ENCODE measurements at places on chromosomes 4 and X. TPM values are rescaled to one million over a fixed set of nuclear protein-coding genes. Genes with fewer than 3 reads are reported as not detected.

- DNase-seq = no peak
Measured at GRCh38 chr4:104915864-104916263, 230.8 kb upstream of the TET2 start.

- no peak for DNase-seq
Measured at GRCh38 chr4:176270669-176271068, 1.6 kb upstream of the ASB5 start.

DNA sequence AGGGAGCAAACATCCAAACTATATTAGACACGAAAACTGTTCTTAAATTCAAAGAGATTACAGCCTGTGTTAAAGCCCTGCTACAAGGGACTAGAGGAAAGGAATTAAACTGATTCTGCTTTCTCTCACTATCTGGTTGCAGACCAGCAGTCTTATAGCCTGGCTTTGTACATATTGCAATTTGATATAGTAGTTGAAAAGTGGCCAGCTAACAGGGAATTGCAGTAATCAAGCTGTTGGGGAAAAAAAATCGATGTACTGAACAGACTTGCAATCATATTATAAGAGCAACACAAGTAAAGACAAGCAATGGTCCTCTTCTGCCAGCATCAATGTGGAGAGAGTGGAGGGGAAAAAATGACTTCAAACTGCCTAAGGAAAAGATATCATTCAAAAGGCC, 364.4 kb upstream of the EPHA5 start:
- DNase-seq = no peak

GRCh38 chrX:70087857-70088630, 25.8 kb downstream of the OTUD6A start:
- peak; percentile 33 for DNase-seq

DNA sequence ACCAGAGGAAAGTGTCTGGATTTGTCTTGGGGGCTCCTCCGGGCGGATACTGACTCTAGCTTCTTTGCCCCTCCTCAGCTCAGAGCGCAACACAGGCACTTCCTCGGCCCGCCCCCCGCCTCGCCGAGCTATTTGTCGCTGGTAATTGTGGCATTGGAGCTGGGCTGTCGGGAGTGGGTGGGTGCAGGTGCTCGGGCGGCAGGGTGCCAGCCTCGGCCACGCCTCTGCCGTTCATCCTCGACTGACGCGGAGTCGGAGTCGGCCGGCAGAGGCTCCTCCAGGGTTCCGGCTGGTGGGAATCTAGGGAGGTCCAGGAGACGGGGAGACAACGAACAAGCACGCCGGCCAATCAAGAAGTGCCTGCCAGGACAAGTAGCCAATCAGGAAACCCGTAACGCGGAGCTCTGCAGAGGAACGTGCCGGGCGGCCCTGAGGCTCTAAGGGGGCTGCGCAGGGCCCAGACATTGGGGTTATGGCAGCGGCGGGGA, 3.9 kb upstream of the SYN1 start:
- DNase-seq = no peak

DNA sequence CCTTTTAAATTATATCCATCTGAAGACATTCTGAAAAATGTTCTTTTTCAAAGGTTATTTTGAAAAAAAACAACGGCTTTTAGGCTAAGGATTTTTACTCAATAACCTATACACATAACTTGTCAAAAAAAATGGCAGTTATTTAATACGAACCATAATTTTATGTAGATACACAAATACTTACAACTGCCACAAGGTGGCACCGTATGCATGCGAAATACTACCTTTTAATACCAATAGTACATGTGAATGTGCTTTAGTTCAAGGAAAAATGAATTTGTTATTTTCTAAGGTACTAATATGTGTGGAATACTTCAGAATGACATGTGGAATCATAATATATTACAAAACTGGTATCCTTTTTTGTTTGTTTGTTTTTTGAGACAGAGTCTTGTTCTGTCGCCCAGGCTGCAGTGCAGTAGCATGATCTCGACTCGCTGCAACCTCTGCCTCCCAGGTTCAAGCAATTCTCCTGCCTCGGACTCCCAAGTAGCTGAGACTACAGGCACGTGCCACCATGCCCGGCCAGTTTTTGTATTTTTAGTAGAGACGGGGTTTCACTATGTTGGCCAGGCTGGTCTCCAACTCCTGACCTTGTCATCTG, 4.6 kb upstream of the MAD2L1 start:
- DNase-seq = no peak

DNA sequence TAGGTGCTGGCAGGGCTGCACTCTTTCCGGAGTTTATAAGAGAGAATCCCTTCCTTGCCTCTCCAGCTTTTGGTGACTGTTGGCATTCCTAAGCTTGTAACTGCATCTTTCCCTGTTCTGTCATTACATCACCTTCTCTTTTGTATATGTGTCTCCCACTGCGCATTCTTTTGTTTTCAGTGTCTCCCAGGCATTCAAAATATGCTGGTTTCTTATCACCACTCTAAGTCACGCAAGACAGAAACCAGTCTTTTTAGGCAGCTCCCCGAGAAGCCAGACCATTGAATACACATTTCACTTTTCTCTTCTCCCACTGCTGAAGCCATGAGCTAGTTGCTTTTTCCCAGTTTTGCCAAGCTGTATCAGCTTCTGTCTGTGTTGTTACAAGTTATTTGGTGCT, 71.0 kb downstream of the LAS1L start:
- DNase-seq = no peak

DNA sequence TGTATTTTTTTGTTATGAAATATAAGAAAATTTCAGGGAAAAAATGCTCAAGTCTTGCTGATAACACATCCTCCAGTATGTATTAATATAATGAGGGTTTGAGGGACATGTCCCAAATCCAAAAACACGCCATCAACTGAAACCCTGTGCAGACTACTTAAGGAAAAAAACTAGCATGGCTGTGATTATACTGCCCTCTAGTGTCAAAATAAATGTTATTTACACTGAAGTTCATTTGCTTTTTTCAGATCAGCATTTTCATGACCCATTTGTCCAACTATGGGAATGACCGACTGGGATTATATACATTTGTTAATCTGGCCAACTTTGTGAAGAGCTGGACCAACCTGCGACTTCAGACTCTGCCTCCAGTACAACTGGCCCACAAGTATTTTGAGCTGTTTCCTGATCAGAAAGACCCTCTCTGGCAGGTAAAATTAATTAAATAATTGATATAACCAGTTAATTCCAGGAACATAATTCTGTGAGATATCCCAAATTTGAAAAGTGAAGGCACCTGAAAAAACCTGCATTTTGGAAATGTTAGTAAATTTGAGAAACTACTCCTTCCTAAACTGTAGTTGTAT, 128.5 kb downstream of the PRSS12 start:
- no peak for DNase-seq

GRCh38 chr4:184097241-184097605, 120.5 kb downstream of the ENPP6 start:
- DNase-seq = peak; percentile 36

DNA sequence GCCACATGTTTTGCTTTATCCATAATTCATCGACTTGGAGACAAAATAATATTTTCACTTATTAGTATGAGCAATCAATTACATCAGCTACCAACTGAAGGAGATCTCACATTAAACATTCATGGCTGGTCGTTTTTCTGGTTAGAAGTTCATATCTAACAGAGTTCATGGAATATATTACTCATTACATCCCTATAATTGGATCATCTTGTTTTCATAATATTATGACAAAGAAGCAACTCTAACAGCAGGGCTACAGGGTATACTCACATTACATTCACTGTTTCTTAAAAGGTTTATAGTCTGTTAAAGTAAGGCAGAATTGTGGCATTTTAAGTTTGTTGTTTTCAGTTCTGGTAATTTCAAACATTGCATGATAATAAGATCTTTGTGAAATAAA, 33.0 kb downstream of the GSTCD start:
- DNase-seq = no peak

DNA sequence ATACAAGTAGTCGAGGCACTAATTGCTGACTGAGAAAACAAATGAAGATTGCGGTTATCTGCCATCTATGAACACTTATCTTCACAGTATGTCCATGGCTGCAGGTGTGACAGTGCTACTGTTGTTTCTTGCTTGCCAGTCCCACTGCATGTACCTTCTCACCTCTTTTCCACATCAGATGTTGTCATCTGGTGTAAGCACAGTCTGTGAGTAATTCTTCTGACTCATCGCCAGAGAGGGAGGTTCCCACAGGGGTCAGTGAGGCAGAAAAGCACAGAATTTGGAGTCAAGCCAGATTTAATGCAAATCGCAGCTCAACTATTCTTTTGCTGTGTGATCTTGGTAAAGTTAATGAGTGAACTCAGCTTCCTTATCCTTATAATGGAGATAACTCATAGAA, 144.4 kb downstream of the GLRA2 start:
- no peak for DNase-seq

- DNase-seq = no peak
Measured at GRCh38 chr4:180398564-180398963, 1844.6 kb upstream of the TENM3 start.

- DNase-seq = no peak
Measured at GRCh38 chr4:56127716-56128115, 179.0 kb downstream of the CEP135 start.

- DNase-seq = no peak
Measured at GRCh38 chr4:108940634-108941033, 177.8 kb upstream of the ETNPPL start.

- DNase-seq = no peak
Measured at GRCh38 chrX:28998609-28999135, 411.4 kb downstream of the IL1RAPL1 start.

DNA sequence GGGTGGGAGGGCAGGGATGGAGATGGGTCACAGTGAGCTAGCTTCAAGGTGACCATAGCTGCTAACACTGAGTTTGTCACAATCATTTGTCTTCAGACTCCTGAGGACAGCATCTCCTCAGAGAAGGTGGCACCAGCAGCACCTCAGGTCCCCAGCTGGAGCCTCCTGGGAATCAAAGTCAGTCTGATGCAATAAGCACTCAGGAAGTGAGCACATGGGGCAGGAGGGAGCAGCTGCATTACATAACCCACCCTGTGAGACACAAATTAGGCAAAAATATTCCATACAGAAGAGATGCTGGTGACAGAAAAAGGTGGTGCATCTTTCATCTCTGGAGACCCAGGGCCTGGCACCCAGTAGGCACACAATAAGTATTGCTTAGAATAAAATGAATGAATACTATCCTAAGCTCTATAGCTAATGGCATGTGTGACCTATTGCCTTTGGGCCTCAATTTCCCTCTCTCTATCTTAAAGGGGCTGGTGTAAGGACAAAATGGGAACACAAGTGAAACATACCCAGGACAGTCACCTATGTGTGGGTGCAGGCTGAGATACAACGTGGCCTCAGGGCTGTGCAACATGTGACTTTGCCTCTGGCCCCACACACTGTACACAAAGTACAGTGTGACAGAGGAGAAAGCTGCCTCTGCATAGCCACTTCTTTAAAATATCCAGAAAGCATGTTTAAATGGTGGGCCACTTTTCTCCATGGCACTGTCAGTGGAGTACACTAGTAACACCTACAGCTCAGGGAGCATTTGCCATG, 37.1 kb downstream of the SLC39A8 start:
- no peak for DNase-seq

DNA sequence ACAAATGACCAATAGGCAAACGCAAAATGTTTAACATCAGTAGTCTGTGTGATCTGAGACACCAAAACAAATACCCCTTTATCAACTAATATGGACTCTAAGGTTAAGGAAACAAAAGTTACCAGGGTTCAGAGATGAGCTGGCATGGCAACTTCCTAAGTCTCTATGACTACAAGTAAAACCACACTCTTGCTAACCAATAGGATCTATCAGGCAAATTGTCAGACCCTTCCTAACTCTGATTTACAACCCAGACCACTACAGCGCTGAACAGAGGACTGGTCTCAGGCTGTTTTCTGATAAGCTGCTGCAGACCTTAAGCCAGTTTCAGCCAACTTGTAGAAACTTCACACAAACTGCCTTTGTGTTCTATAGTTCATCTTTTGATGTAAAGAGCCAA, 608.0 kb downstream of the TLL1 start:
- no peak for DNase-seq

GRCh38 chr4:20255823-20256222, 4.1 kb downstream of the SLIT2 start:
- no peak for DNase-seq

- DNase-seq = no peak
Measured at GRCh38 chr4:174681723-174682300, 147.2 kb downstream of the GLRA3 start.

- no peak for DNase-seq
Measured at GRCh38 chrX:28988246-28988645, 401.0 kb downstream of the IL1RAPL1 start.

- no peak for DNase-seq
Measured at GRCh38 chr4:77443941-77444340, 161.7 kb upstream of the CXCL13 start.

GRCh38 chr4:12562021-12562420, 922.1 kb downstream of the RAB28 start:
- DNase-seq = no peak

GRCh38 chr4:8101213-8102075, 57.2 kb downstream of the ABLIM2 start:
- DNase-seq = peak; percentile 58

DNA sequence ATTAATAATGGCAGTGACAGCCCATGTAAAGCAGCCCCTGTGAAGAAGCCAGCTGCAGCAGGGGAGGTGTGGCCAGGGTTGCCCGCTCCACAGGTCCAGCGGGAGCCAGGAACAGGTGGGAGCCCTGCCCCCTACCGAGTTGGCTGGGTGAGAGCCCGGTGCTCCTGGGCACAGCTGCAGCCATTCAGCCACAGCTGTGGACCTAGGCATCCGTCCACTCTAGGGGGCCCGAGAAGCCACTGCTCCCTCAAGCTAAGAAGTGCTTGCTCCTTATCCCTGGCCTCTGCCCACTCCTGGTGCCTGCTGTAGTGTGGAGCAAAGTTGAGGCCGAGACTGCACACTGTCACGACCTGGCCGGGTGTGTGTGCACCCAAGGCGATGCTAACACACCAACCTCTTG, 1469.0 kb downstream of the PCDH7 start:
- DNase-seq = no peak

DNA sequence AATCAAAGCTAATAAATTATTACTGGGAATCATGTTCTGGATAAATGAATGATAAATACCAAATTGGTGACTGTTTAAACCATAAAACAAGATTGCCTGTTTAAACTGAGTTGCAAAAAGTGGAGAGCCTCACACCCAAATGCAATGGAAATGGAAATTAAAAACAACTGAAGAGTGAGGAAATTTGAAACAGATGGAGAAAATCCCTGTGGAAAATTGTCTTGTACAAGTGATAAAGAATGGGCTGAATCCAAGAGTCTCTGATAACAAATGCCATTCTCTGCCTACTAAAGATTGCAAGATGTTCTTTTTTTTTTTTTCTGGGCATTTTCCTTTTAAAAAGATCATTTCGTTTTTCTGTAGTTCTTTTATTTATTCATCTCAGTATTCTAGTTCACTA, 426.3 kb downstream of the NLGN4X start:
- DNase-seq = no peak

Gene TMSB4X
- total RNA-seq = 1,330 TPM

Gene PAK3
- 6.7 TPM for total RNA-seq

Gene SPANXB1
- total RNA-seq = not detected

Gene PDLIM3
- 78.7 TPM for total RNA-seq

Gene SSX2
- 12.4 TPM for total RNA-seq

Gene GPR82
- 0.28 TPM for total RNA-seq

Gene GLRB
- 12.7 TPM for total RNA-seq

Gene PDE6B
- total RNA-seq = 9.3 TPM

Gene CWH43
- total RNA-seq = 14.8 TPM

Gene ANXA3
- total RNA-seq = 43.3 TPM

Gene RTL3
- total RNA-seq = not detected

Gene IL3RA
- 3.3 TPM for total RNA-seq

Gene GABRQ
- 9.1 TPM for total RNA-seq

Gene MND1
- total RNA-seq = 7.9 TPM

Gene TCEAL6
- 36.8 TPM for total RNA-seq

Measured in prostate gland (tissue), 2 donors.